ENCODE measurements at places on chromosomes 6 and 20.
A peak's percentile ranks its signal among the peaks of the same experiment; 100 is the strongest.

- DNase-seq = no peak
These were observed 11.2 kb downstream of the NT5DC1 start for GRCh38 chr6:116111552-116112528.

DNA sequence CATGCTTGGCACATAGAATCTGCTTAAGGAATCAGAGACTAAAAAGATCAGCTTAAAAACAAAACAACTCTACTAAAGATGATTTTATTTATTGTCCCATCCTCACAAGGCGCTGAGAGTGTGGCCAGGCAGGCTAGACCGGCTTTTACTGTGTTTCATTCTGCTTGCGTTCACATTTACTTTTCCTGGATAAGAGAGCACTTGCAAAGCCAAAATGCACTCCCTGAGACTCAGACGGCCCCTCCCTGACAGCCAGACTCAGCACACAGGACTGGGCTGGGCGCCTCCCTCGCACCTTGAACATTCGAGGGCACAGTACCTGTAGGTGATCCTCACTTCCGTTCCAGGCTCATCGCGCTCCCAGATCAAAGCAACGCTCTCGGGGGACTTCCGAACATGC, 10.2 kb downstream of the ACSS1 start:
- DNase-seq = no peak

DNA sequence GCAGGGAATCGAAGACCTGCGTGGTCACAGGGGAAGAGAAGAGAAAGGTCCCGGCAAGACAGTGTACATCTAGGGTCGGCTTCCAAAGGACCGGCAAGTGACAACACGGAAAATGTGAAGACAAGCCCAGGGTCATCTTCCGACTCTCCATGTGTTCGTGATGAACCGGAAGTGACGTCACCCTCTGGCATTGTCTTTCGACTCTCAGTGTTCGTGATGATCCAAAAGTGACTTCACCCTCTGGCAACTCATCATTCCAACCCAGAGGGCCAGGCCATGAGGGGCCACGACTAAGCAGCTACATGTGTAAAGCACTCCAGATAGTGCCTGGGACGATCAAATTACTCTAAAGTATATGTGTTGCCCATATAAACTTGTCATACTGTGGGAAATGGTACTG, 290.8 kb downstream of the THBS2 start:
- DNase-seq = no peak

GRCh38 chr6:55811074-55811473, 64.3 kb downstream of the BMP5 start:
- no peak for DNase-seq

GRCh38 chr6:164066335-164066734, 651.8 kb downstream of the QKI start:
- DNase-seq = no peak

DNA sequence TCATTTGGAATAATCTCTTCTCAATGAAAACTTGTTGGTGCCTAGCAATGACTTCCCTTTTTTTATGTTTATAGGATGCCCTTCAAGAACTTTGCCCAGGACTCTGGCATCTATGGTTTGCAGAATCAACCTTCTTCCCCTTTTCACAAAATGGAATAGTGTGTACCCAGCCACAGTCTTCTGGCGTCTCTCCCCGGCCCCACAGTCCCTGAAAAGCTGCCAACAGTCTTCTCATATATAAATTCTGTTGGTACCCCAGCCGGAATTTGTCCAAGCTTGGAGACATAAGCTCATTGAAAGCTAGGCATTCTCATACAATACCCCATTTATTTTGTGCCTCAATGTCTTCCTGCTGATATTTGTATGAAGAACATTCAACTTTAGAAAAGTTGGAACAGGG, 26.4 kb upstream of the MCM3 start:
- no peak for DNase-seq

GRCh38 chr6:89357390-89357789, 4.9 kb upstream of the UBE2J1 start:
- no peak for DNase-seq

- no peak for DNase-seq
These were observed 16.4 kb downstream of the RBM38 start for GRCh38 chr20:57407541-57407956.

- DNase-seq = peak; percentile 43
These were observed 59.7 kb downstream of the HIVEP2 start for GRCh38 chr6:142885182-142885867.

- peak; percentile 40 for DNase-seq
These were observed 127.2 kb upstream of the TAB2 start for GRCh38 chr6:149190224-149190831.

GRCh38 chr20:56940466-56940865, 311.4 kb downstream of the TFAP2C start:
- no peak for DNase-seq

DNA sequence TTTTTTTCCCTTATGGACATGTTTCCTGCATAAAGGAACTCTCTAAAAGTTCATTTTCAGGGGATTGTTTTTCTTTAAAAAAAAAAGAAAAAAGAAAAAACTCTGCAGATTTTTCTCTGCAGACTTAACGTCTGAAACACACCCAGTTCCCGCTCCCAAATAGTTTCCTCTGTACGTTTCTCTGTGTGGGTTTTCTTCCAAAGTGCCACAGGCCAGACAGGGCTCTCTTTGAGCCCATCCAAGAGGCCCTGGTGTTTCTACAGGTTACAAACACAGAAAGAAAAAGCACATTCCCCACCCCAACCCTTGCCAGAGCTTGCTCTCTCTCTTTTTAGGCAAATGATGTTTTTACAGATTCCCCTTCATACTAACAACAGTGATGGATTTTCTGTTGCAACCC, 258.6 kb downstream of the FNDC1 start:
- no peak for DNase-seq

DNA sequence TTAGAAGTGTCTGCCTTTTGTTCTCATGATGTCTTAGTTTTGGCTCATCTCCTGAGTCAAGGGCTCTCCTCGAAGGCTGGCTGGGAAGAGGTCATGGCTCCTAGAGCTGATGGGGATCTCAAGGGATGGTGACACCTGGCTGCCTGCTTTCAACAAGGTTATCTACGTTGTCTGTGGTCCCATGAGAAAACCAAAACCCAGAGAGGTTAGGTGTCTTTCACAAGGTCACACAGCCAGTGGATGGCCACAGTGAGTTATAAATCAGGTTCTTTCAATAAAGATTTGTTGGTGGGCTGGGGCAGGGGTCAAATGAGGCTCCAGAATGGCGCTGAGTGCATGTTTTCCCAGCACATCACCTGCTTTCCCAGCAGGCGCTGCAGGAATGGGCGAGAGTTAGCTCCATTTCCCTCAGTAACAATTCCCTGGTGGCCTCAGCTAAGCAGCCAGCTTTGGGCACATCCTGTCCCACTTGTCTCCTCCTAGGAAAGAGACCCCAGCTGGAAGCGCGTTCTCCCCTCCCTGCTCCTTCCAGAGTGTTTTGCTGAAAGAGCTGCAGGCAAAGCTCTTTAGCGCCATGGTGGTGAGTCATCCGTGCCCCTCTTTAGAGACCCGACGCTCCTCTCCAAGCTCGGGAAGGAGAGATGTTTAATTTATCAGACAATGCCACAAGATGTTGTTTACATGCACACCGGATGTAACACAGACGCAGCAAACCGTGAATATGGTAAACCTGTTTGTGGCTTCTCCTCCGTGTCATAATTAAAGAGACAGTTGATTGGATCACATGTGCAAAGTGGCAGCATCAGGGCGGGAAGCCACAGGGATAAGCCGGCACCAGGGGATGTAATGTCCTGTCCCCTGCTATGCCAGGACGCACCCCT, 109.7 kb downstream of the LRFN2 start:
- DNase-seq = no peak

DNA sequence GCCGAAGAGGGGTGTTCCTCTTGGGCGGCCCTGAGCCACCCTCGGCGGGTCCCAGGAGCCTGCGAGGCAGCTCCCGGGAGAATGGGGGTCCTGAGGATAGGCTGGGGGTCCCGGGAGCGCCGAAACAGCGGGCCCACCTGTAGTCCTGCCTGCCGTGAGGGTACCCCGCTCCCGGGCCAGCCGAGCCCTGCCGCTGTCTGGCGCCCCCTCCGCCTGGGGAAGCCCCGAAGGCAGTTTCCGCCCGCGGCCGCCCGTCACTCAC, 280 bp downstream of the SPATA2 start:
- no peak for DNase-seq

GRCh38 chr20:10109641-10110040, 74.9 kb downstream of the ANKEF1 start:
- DNase-seq = no peak

GRCh38 chr6:73177221-73177944, 47.9 kb downstream of the KHDC1L start:
- no peak for DNase-seq

DNA sequence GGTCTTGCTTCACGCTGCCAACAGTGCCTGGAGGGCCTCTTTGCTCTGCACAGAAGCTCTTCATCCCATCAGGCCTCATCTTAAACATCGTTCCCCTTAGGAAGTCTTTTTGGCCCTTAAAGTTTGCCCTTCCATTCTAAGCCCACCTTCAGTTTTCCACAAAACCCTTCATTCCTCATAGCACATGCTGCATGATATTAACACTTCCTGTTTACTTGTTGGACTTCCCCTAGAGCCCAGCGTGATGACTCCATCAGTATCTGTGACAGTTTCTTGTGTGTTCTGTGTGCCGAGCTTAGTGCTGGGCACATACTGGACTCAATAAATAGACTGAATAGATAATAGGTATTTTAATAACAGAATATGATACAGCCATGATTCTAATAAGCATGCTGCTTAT, 2.2 kb downstream of the NT5DC1 start:
- no peak for DNase-seq

DNA sequence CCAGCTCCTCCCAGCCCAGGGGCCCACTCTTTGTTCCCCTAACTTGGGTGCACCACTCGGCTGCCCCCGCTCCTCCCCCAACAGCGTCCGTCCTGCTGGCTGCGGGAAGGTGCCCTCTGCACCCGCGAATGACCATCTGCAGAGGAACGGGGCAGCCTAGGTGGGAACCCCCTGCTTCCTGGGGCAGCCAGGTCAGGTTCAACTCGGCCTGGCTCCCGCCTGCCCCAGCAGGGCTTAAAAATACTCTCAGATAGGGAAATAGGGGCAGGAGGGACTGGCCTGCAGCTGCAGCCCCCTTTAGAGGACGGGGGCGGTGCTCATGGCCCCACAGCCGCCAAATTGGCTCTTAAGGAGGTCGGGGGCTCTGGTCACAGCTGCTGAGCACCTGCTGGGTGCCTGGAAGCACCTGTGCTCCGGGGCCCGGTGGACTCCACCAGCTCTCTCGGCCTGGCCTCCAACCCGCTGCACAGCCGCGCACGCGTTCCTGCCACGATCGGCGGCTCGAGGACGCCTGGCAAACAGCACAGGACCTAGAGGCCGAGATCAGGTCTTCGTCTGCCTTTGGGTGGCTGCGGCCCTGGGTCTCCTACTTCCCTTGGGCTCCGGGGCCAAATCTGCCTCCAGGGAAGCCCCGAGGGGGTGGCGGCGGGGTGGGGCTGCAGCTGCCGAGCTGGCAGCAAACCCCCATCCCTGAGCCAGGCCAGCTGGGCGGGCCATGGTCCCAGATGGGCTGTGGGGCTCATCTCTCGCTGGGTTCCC, 700 bp upstream of the LAMA5 start:
- DNase-seq = no peak

GRCh38 chr20:62887152-62887859, 25.7 kb upstream of the TCFL5 start:
- peak; percentile 20 for DNase-seq

- no peak for DNase-seq
These were observed 79.2 kb upstream of the PLN start for GRCh38 chr6:118468682-118469465.

DNA sequence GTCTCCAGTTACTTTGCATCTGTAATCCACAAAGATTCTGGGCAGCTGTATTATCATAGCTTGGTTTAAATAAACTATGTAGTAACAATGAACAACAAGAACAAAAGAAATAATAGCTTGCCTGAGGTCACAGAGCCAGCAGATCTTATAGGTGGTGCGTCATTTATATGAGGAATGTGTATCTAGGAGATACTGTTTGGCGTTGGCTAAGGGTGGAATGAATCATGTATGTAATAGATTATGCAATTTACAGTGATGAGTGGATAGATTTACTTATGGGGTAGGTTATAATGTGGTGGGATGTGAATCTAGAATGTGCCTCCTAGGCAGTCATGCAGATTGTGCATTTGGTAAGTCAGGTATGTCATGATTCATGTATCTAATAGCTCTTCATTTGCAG, 42.8 kb downstream of the HNF4A start:
- DNase-seq = no peak

GRCh38 chr6:36599791-36600209, 5.6 kb downstream of the SRSF3 start:
- peak; percentile 54 for DNase-seq

- DNase-seq = no peak
These were observed 127.2 kb downstream of the ARID1B start for GRCh38 chr6:156904176-156904967.

GRCh38 chr20:43666376-43667328, at the start of gene MYBL2:
TSS of gene MYBL2 (plus strand) at chr20:43667114. CDS start at chr20:43667284, 170 bp downstream.
- peak; percentile 60 for DNase-seq

DNA sequence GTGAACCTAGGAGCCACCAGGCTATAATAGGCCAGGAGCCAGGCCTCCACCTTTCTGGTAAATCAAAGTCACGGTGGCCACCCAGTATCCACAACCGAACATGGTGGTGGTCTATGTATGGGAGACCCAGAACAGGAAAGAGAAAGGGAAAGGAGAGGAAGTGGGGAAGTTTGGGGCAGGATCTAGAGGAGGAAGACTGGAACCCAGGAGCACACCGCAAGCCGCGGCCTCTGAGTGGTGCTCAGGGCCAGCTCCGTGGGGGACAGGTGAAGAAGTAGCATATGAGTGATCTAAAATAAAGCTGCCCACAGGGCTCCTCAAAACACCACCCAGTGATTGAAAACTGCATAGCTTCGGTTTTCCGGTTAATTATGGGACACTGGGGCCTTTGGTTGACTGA, 214.8 kb downstream of the ZDHHC14 start:
- no peak for DNase-seq

- DNase-seq = no peak
These were observed 265.0 kb upstream of the EPHA7 start for GRCh38 chr6:93684339-93684738.

DNA sequence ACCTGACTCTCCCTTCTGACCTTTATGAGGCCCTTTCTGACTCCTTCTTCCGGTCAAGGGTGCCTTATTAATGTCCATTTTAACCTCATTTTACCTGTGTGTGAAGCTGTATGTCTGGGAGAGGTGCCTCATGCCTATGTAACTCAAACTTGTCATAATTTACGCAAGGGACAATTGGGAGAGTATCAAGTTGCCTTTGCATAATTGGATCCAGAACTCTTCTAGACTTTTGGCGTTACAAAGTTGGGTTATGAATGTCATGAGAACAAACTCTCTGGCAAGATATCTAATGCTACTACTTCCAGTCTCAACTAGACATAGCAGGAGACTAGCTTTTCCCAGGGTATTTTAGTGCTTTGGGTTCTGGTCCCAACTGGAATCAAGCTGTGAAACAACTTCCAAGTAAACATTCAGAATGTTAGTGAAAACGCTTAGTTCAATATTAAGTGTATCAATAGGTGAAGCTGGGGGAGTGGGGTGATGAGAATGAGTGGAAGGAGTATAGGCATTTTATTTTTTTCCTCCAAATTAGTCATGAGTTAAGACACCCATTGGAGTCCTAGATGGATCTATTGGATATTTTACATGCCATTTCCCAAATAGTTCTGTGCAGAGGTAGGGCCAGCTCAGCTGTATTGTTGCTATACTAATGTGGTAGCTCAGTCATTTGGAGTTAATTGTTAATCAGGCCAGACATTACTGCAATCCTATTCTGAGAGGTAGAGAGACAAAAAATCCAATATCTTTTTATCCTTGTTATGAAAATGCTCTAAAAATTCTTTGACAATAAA, 159.9 kb downstream of the TFAP2B start:
- no peak for DNase-seq

GRCh38 chr6:119207971-119208725, 129.7 kb upstream of the FAM184A start:
- DNase-seq = no peak

- DNase-seq = no peak
These were observed 51.3 kb downstream of the ADAT2 start for GRCh38 chr6:143399176-143399575.
